ENCODE measurements at places on chromosomes 13 and 19.

- no peak for DNase-seq
These were observed 1399.4 kb downstream of the EFNB2 start for GRCh38 chr13:105135852-105136615.

GRCh38 chr19:16018801-16019551 is 57.3 kb upstream of the TPM4 start:
- DNase-seq, result no peak

GRCh38 chr19:50321831-50322230 is 7.3 kb downstream of the KCNC3 start:
- no peak for DNase-seq

GRCh38 chr19:1510442-1510806 is 2.4 kb downstream of the ADAMTSL5 start:
- DNase-seq, result no peak

GRCh38 chr19:51751655-51752054 is at the start of gene FPR1:
FPR1 (minus strand) TSS chr19:51751878; CDS start chr19:51746994, 4,884 bp downstream.
- no peak for DNase-seq

DNA sequence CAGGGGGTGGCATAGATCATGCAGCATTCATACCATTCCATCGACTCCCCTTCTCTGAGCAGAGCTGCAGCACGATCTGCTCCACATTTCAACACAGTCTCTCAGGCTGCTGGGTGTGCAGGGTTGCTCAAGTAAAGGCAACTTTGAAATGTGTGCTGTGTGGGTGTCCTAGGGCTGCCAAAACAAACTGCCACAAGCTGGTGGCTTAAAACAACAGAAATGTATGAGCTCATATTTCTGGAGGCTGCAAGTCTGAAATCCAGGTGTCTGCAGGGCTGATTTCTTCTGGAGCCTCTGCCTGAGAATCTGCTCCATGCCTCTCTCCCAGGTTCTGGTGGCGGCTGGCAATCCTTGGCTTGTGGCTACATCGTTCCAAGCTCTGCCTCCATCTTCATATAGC is 63.7 kb upstream of the WDFY2 start:
- no peak for DNase-seq

- no peak for DNase-seq
These were observed 178.6 kb downstream of the SHISA2 start for GRCh38 chr13:25873242-25873612.

DNA sequence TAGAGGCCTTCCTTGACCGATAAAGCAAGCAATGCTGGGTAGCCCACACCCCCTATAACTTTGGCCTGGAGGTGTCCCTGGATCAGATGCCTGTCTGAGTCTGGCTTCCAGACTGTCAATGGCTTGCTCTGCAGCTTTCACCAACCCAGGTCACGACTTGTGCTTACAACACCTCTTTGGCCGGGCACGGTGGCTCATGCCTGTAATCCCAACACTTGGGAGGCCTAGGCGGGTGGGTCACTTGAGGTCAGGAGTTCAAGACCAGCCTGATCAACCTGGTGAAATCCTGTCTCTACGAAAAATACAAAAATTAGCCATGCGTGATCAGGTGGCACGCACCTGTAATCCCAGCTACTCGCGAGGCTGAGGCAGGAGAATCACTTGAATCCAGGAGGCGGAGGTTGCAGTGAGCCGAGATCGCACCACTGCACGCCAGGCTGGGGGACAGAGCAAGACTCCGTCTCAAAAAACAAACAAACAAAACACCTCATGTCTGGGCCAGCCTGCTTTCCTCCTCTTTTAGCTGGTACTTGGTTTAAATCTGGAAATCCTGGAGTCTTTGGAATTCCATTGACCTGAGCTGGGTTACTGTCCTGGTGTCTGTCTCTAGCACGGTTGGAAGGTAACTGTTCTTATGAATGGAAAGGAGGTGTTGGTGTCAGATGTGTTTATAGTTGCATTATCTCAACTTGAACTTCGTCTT is 10.3 kb upstream of the GARRE1 start:
- DNase-seq, result no peak

- DNase-seq, result no peak
These were observed 4.4 kb downstream of the GAS6 start for GRCh38 chr13:113859311-113860050.

GRCh38 chr13:104461049-104461448 is 1394.8 kb upstream of the SLC10A2 start:
- DNase-seq, result no peak

GRCh38 chr19:43469160-43469480 is 3.7 kb upstream of the LYPD3 start:
- DNase-seq, result no peak

DNA sequence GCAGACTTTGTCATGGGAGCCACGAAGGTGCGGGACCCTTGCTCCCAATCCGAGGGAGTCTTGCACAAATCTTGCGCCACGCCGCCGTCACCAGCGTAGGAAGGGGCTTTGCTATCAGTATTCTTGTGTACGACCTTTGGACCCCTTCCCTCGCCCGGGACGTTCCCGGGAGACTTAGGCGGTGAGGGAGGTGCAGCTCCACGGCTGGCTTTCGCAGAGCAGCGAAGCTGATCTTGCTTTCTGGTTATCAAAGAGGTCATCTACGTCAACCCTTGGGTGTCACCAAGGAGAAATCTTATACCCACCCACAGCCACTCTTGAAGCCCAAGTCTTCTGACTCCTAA is 583 bp downstream of the TECR start:
- no peak for DNase-seq

DNA sequence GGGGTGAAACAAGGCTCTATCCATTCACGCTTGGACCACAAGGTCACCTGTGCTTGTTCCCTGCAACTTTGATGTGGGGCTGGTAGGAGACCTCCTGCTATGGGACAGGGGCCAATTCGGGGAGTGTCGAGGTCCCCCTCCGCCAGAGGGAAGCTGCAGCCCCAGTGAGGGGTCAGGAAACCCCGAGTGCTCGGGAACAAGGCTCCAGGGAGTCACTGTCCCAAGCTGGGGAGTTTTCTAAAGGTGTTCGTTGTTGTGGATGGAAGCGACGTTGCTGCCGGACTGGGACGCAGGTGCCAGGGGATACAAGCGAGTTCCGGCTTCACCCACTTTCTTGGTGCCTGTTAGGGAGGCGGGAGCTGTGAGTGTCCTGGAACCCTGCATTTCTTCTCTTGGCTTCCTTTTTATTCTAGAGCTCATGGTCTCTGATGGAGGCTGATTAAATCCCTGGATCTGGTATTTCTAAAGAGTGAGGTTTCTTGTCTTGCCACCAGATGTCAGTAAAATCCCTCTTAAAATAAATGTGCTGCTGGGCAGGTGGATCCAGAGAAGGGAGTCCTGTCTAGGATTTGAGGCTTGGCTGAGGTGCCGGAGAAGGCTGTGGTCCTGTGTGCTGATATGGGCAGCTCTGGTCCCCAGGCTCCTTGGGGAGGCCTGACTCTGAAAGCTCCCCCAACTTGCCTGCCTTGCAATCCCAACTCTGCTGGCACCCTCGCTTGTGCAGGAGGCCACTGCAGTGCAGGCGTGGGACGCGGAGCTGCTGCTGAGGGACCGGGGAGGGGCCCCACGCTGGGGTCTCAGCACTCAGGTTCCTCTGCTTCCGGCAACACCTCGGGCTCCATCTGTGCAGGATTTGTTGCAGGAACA is 153.9 kb downstream of the TEX29 start:
- DNase-seq, result peak; percentile 44

- no peak for DNase-seq
These were observed 9.6 kb downstream of the INSL3 start for GRCh38 chr19:17811681-17812080.

GRCh38 chr19:13843104-13843921 is 33.6 kb upstream of the NANOS3 start:
- no peak for DNase-seq

DNA sequence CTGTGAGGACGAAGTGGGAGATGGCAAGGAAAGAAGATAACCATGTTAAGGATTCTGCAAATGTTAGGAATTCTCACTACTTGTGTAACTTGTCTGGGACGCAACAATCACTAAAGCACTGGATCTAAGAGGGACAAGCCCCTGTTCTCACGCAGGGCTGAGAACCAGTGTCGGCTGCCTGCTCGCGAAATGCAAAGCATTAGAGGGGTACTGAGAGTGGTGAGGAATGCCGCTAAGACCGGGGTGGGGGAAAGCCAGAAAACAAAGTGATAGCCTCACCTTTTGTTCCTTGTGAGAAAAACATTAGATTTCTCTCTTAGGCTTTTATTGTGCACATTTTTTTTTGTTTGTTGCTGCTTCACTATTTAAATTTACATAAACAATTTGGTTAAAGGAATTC is 241.9 kb downstream of the ABCC4 start:
- DNase-seq, result no peak

DNA sequence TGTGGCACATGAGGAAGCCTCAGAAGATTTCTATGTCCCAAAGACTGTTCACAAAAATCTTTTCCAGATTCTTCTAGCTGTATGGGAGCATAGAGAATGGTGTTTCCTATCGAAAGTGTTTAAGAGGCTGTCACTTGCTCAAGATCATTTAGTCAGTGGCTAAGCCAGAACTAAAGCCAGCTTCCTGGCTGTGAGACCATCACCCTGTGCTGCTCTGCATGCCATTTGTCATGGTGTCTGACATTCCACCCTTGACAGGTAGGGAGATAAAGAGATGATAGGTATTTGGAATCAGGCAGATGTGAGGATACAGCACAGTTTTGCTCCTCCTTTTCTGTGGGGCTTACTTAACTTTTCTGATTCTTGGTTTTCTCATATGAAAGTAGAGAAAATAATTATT is 177.3 kb downstream of the DNAJC15 start:
- no peak for DNase-seq

DNA sequence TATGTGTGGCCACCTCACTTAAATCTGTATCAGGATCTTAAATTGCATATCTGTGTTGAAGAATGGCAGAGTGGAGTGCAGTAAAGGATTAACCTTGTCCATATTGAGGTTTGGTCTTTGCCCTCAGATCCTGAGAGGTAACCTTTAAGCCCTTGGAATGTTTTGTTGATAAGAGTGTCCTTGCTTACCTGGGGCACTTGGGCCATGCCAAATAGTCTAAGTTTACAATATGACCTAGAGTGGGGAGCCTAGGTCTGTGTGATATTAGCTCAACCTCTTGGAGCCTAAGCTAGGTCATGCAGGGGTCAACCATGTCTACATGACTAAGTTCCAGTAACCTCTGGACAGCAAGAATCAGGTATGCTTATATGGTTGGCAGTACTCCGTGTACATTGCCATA is 792.5 kb downstream of the DIAPH3 start:
- no peak for DNase-seq

DNA sequence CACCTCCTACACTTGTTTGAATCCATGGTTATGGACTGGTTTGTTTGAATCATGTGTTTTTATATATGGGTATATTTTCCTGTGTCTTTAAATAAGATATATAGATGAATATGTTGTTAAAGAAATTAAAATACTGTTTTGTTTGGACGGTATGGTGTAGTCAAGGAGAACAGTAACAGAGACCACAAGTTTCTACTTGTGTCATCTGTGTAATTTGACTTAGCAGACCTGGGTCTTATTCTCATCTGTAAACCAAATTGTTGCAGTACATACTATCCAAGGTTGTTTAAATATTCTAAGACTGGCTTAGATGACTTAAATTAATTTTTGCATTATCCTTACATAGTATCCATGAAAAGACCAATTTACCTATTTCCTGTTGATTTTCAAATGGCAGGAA is 361.1 kb upstream of the SLITRK1 start:
- no peak for DNase-seq

- DNase-seq, result no peak
These were observed 532.4 kb upstream of the SGCG start for GRCh38 chr13:22648320-22648801.

DNA sequence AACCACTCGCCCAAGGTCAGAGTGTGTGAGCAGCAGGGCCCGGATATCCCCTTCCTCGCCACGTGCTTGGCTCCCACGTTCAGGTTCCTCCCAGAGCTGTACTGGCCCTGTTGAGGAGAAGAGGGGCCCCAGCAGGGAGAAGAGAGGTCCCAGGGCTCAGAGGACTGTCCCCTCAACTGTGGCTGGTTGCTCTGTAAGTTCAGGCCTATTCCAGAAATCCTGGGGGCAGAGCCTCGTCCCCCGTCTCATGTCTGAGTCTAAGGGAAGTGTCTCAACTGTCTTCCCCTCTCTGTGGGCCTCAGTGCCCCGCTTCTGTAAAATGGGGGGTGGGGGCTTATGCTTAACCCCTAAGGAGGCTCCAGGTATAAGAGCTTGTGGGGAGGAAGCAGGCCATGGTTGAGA is 3.9 kb downstream of the PPP5C start:
- no peak for DNase-seq

GRCh38 chr19:38693380-38694223 is 46.2 kb downstream of the ACTN4 start:
- peak; percentile 63 for DNase-seq

GRCh38 chr13:51953347-51954195 is 57.7 kb downstream of the ATP7B start:
- no peak for DNase-seq

DNA sequence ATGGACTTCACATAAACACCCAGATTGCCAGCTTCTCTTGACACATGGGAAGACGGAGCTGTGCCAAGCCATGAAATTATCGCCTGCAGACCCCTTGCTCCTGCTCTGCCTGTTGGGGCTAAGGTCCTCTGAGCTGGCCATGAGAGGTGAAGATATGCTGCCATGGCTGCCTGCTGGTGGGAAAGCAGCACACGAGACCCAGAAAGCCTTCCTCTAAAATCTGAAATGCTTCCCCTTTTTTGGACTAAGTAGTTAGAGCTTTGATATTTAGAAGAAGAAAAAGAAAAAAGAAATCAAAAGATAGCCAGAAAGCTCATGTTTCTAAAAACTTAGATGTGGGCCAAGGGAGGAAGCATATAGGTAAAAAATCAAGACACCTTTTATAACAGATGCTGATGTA is 11.2 kb downstream of the WDFY2 start:
- no peak for DNase-seq

DNA sequence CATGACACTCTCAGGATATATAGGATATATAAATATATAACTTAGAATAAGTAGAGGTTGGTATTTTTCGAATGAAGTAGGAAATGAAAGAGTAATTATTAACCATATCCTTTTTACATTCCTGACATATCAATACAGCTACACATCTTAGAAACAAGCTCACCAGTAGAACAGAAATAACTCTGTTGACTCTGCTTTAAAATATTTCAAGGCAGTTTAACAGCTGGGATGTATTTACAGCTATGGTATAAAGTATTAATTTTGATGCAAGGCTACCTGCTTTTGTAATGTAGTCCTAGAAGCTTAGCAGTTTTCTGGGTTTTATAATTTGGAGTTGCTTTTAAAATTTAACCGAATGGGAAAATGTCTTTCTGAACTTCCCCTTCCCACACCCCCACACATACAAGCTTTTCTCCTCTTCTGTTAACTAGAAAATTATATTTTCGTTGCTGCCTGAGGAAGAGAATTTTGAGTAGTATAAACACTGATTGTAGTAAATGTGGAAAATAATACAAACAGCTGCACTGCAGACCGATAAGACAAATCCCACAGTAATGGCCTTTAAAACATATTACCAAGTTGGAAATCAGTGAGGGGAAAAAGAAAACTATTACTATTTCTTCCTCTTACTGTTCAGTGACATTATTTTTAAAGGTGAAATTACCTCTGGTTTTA is 147.7 kb downstream of the GGACT start:
- no peak for DNase-seq

- DNase-seq, result peak; percentile 20
These were observed 76.6 kb upstream of the POMP start for GRCh38 chr13:28582225-28582891.

Measured in GM19239 (cell line).